ENCODE measurements at places on chromosomes 11 and 22. TPM values are rescaled to one million over a fixed set of nuclear protein-coding genes. Genes with fewer than 3 reads are reported as not detected.
A peak's percentile ranks its signal among the peaks of the same experiment; 100 is the strongest.

- no peak overlapping the region for H3K4me3 ChIP-seq
- no peaks in the 10 kb centered on the region for H3K27me3 ChIP-seq
- no peak for DNase-seq
- H3K4me1 ChIP-seq = no peaks in the 10 kb centered on the region
- H3K27ac ChIP-seq = no peak overlapping the region
- no peaks in the 10 kb centered on the region for H3K36me3 ChIP-seq
These were observed 26.3 kb downstream of the RNF141 start for GRCh38 chr11:10514709-10515108.

The ARL2 gene
- 90.2 TPM for total RNA-seq

GRCh38 chr11:123239191-123240150 is 44.4 kb upstream of the CLMP start:
- no peaks in the 10 kb centered on the region for H3K4me1 ChIP-seq
- H3K27ac ChIP-seq = no peak overlapping the region
- no peaks in the 10 kb centered on the region for H3K27me3 ChIP-seq
- no peak overlapping the region for H3K4me3 ChIP-seq
- DNase-seq = no peak
- H3K36me3 ChIP-seq = no peaks in the 10 kb centered on the region

DNA sequence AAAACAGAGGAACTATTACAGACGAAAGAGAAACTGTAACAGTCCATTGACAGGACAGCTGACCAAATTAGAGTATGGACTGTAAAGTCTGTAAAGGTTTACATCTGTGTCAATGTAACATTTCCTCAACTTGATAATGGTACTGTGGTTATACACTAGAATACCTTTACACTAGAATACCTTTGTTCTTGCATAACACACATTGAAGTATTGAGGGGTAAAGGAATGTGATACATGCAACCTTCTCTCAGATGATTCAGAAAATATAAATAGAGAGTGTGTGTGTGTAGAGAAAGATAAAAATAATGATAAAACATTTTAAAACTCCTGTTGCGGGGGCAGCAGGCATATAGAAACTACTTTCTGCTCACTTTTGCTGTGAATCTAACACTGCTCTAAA is 5.6 kb upstream of the EEF1G start:
- no peak overlapping the region for H3K27ac ChIP-seq
- no peaks in the 10 kb centered on the region for H3K36me3 ChIP-seq
- H3K4me3 ChIP-seq = no peak overlapping the region
- H3K4me1 ChIP-seq = peaks cover 28% of the 10 kb centered on the region
- no peak for DNase-seq

DNA sequence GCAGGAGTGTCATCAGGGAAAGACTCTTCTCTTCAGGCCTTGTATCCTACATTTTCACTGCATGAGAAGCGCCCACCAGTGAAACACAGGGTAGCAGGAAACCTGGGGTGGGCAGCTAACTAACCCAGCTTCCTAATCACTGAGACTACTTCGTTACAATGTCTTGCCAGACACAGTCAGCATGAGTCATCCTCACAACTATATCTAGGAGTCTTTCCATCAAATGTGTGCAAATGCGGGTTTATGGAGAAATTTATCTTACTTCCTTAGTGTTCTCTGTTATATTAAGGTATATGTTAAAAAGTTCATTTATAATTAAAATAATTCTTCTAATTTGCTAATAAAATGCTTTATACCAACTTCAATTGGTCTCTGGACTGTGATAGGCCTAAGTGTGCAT is 79.9 kb upstream of the RAB1B start:
- H3K36me3 ChIP-seq = no peaks in the 10 kb centered on the region
- DNase-seq = no peak
- no peak overlapping the region for H3K27ac ChIP-seq
- no peaks in the 10 kb centered on the region for H3K27me3 ChIP-seq
- H3K4me3 ChIP-seq = no peak overlapping the region

- no peak overlapping the region for H3K27ac ChIP-seq
- no peaks in the 10 kb centered on the region for H3K36me3 ChIP-seq
- no peaks in the 10 kb centered on the region for H3K4me1 ChIP-seq
- H3K27me3 ChIP-seq = no peaks in the 10 kb centered on the region
- no peak overlapping the region for H3K4me3 ChIP-seq
These were observed 10.6 kb downstream of the FLI1 start for GRCh38 chr11:128704517-128704916.

GRCh38 chr22:20751185-20751851 is 22.6 kb upstream of the SERPIND1 start:
- H3K27ac ChIP-seq = no peak overlapping the region
- no peak overlapping the region for H3K4me3 ChIP-seq
- H3K4me1 ChIP-seq = no peaks in the 10 kb centered on the region
- no peaks in the 10 kb centered on the region for H3K36me3 ChIP-seq
- no peaks in the 10 kb centered on the region for H3K27me3 ChIP-seq

The PKP3 gene
- total RNA-seq = 224 TPM

The C22orf31 gene
- not detected for total RNA-seq

GRCh38 chr11:66068154-66068821 is 1.8 kb upstream of the PACS1 start:
- no peaks in the 10 kb centered on the region for H3K27me3 ChIP-seq
- peaks cover 20% of the 10 kb centered on the region for H3K4me1 ChIP-seq
- H3K4me3 ChIP-seq = no peak overlapping the region

The VWCE gene
- total RNA-seq = 2.2 TPM

DNA sequence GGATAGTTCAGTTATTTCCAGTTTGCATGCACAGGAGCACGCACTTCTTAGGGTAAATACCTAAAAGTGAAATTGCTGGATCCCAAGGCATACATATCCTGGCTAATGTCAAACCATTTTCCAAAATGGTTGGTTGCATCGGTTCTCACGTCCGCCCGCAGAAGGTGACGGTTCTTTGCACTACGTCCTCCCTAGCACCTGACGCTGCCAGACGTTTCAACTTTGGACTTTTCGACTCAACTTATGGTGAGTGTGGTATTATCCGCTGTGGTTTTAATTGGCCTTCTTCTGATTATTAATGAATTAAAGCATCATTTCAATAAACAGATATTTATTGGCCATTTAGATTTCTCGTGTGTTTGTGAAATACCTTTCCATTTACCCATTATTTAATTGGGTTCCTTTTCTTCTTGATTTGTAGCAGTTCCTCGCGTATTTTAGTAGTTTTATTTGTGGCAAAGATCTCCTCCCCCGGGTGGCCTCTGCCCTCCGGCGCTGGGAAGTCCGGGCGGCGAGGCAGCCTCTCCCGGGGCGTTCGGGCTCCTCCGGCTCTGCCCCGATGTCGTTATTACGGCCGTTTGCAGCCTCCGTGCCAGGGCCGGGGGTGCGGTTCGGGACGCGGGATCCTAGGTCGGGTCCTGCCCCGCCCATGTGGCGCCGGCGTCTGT is at the start of gene JHY:
JHY (plus strand) TSS at position 571 of the 668 bp plus-strand sequence. CDS start 3,091 bp downstream, outside the sequence.
- peak within 1 kb of the TSS; percentile 86 for H3K27ac ChIP-seq
- no peaks in the 10 kb centered on the region for H3K36me3 ChIP-seq
- peak; percentile 74 for DNase-seq
- peaks cover 3% of the 10 kb centered on the region for H3K27me3 ChIP-seq

GRCh38 chr11:45568049-45568448 is 97.4 kb downstream of the CHST1 start:
- DNase-seq = no peak
- no peaks in the 10 kb centered on the region for H3K36me3 ChIP-seq
- H3K4me3 ChIP-seq = no peak overlapping the region
- no peaks in the 10 kb centered on the region for H3K4me1 ChIP-seq
- no peak overlapping the region for H3K27ac ChIP-seq
- peaks cover 6% of the 10 kb centered on the region for H3K27me3 ChIP-seq

The APOA5 gene
- not detected for total RNA-seq

- no peaks in the 10 kb centered on the region for H3K27me3 ChIP-seq
- H3K27ac ChIP-seq = peak overlapping the region; percentile 57
- H3K4me1 ChIP-seq = peaks cover 20% of the 10 kb centered on the region
- no peak overlapping the region for H3K4me3 ChIP-seq
These were observed 8.2 kb downstream of the CREB3L1 start for GRCh38 chr11:46285594-46286033.

The GLB1L3 gene
- total RNA-seq = not detected

The TMEM132A gene
- total RNA-seq = 7.0 TPM

The MS4A2 gene
- not detected for total RNA-seq

DNA sequence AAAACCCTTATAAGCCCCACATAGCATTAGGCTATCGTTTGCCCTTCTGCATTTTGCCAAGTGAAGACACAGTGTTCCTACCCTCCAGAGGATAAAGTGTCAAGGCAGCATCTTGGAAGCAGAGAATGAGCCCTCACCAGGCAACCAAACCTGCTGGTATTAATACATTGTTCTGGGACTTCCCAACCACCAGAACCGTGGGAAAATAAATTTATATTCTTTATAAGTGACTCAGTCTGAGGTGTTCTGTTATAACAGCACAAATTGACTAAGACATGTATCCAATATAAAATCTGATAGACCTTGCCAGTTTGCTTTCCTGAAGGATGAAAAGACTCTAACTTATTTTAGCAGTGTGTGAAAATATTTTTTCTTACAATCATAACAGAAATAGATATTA is 792.5 kb upstream of the LRRC4C start:
- no peak overlapping the region for H3K4me3 ChIP-seq
- H3K27me3 ChIP-seq = no peaks in the 10 kb centered on the region
- H3K4me1 ChIP-seq = no peaks in the 10 kb centered on the region
- no peak for DNase-seq
- no peaks in the 10 kb centered on the region for H3K36me3 ChIP-seq

DNA sequence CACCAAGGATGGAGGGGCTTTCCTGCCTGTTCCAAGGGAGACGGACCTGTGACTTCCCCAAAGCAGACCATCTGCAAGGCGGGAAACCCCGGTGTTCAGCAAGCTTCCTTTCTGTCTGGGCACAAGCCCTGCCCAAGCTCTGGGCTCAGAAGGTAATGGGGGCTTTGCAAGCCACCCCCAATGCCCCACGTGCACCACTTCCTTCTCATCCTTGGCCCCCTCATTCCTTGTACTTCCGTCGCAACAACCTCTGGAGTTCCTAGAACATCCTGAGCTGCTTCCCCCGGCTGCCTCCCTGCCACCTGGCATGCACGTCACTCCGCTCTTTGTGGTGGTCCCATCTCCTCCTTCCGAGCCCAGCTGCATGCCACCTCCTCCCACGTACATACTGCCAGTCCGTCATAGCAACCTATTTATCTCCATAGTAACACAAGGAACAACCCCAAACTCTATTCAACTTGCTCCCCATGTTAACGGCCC is 3.9 kb downstream of the MYEOV start:
- H3K4me3 ChIP-seq = peak overlapping the region; percentile 40
- no peaks in the 10 kb centered on the region for H3K27me3 ChIP-seq
- peak overlapping the region; percentile 84 for H3K27ac ChIP-seq
- H3K4me1 ChIP-seq = peaks cover 52% of the 10 kb centered on the region
- H3K36me3 ChIP-seq = no peaks in the 10 kb centered on the region
- DNase-seq = no peak

Data from transverse colon (tissue), 4 donors.